Mesothelial cell of epicardium (in vitro differentiated cells): ENCODE measurements at places on chromosomes 4 and X. TPM values are rescaled to one million over a fixed set of nuclear protein-coding genes. Genes with fewer than 3 reads are reported as not detected.

DNA sequence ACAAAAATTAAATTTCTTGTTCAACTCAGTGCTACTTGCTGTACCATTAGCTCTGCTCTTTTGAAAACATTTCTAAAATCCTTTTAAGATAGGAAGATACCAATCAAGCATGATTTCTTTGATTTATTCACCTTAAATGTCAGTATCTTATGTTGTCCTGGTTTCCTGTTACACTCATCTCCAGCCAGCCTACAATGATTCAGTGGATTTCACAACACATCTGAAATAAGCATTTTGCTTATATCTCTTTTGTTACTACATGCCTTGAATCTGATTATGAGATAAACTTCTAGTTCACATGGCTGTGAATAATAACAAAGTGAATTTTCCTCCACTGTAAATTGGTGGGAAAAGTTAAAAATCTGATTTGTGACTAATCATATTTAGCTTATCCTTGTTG, 112.5 kb upstream of the BMP3 start:
- DNase-seq = no peak

- DNase-seq = no peak
Observed at GRCh38 chr4:57125996-57126395, 15.8 kb upstream of the IGFBP7 start.

GRCh38 chr4:4637710-4638109, 95.9 kb upstream of the STX18 start:
- DNase-seq = no peak

DNA sequence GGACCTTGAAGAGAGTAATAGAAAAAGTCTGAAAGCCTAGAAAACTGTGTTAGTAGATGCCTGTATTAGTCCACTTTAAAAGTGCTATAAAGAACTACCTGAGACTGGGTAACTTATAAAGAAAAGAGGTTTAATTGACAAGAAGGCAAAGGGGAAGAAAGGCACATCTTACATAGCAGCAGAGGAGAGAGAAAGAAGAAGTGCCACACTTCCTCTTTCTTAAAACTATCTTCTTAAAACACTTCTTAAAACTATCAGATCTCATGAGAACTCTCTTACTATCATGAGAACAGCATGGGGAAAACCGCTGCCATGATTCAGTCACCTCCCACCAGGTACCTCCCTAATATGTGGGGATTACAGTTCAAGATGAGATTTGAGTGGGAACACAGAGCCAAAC, 18.8 kb upstream of the COL25A1 start:
- no peak for DNase-seq

The PLXNB3 gene
- 3.6 to 4.3 TPM (median 4.3 TPM) in 3 replicates for total RNA-seq

DNA sequence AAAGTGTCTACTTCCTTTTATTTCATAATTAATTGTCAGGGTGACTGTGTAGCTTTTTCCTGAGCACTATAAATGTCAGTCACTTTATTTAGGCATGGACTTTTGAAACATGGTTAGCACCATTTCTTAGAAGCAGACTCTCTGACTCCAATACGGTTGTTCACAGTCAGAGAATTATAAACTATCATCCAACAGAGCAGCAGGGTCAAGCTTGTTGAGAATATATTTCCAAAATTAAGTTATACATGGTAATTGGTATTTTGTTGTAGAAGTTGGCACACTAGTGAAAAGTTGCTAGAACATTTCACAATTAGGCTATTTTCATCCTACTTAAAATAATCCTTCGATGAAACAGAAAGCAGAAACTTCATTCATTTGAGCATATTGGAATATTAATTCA, 1155.5 kb upstream of the IGFBP7 start:
- no peak for DNase-seq

DNA sequence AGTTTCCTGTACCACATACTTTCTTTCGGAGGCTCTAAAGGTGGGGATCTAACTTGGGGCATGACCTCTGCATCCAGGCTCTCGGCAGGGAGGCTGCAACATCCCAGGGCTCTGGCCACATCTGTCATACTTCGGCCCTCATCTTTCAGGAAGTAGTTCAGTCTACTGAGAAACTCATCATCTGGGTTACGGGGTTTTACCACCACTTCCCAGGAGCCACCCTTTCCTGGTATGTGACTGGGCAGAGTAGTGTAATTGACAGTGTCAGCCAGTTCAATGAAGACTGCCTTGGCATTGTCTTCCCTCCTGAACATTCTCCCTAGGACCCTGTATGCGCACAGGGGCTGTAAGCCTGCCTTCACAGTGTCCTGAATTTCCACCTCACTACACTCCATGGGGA, 2.8 kb downstream of the PNMA5 start:
- DNase-seq = no peak

- DNase-seq = no peak
Observed at GRCh38 chr4:61727286-61727685, 527.2 kb downstream of the ADGRL3 start.

- DNase-seq = no peak
Observed at GRCh38 chr4:102734591-102735385, 26.0 kb downstream of the MANBA start.

DNA sequence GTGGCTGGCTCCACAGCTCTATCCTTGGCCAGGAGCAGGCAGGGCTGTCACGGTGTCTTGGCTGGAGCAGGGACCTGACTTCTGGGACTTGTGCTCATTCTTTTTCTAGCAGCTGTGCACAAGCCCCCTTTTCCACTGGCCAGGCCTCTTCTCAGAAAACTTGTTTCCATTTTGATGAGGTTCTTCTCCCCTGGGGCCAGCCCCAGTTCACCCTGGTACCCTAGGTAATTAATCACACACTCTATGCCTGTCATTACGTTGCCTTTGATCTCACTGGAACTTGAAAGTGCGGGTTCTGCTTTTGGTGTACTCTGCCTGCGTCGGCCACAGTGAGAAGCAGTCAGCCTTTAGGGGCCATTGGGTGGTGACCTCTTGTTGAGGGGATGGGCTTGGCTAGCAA, 26.6 kb downstream of the DRD5 start:
- no peak for DNase-seq

DNA sequence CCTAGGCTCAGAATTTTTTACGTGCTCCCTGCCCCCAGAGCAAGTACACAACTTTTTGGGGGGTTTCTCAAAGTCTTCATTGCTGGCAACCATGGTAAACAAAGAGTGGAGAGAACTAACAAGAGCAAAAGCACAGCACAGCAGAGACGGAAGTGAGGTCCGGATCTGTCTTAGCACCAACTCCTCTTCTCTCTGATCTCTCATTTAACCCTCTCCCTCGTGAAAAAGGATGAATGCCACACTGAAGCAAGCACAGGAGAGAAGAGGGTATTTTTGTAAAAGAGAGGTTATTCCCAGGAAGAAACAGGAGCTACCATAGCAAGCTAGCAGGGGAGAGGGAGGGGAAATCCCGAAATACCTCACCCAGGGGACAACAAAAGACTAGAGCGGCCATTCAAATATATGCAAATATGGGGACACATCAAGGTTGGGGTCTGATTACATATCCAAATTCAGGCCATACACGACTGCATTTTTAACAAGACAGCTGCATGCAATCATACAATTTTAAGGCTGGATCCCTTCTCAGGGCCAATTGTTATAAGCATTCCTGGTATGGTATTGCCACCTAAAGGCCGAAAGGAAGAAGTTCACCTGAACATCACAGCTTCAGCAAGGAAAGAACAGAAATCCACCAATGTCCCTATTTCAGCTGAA, 46.6 kb downstream of the CD40LG start:
- no peak for DNase-seq

- DNase-seq = no peak
Observed at GRCh38 chr4:76802236-76803021, 95.5 kb downstream of the SOWAHB start.

DNA sequence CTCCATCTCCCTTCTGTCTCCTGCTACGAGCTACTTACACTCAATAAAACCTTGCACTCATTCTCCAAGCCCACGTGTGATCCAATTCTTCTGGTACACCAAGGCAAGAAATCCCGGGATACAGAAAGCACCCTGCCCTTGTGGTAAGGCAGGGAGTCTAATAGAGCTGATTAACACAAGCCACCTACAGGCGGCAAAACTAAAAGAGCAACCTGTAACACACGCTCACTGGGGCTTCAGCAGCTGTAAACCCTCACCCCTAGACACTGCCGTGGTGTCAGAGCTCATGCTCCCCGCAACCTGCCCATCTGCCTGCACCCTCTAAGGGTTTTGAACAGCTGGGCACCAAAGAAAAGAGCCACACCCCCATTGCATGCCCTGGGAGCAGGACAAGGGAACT, 755.4 kb upstream of the HTR2C start:
- DNase-seq = no peak

The RGN gene
- 0.61 to 1.2 TPM (median 1.2 TPM) in 3 replicates for total RNA-seq

The SSX2B gene
- total RNA-seq = not detected in 3 replicates

DNA sequence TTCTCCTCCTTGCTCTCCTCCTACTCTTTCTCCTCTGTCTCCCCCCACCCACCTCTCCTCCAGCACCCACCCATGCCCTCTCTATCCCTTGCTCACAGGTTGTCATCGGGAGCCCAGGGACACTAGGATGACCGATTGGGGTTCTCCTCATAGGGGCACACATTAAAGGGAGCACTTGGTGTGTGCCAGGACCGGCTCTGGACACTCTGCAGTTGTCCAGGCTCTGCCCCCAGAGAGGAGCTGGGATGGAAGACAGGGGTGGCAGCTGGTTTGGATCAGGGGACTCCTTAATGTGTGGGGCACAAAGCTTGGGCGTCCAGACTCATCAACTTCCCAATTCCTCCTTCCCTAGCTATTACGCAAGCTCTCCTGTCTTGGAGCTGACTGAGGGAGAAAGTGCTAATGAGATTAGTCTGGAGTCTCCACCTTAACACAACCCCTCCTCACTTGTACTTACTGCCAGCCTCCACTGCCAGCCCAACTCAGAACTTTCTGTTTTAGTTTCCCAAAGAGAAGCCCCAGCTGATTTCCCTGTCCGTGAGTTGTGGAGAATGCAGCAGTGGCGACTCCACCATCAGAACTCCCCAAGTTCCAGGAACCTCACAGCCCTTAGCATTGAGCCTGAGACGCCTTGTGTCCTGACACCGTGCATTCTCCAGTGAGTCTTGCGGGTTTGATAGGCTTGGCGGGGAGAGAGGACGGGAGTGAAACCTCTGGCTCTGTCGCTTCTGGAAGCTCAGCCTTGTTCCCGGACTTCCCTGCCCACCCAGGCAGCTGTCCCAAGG, 52.2 kb downstream of the CXorf49B start:
- no peak for DNase-seq

- DNase-seq = no peak
Observed at GRCh38 chrX:84335121-84335520, 147.1 kb upstream of the RPS6KA6 start.

The PAGE1 gene
- total RNA-seq = not detected in 3 replicates
